Body of pancreas (tissue), 4 donors: ENCODE measurements at places on chromosomes 4 and X. TPM values are rescaled to one million over a fixed set of nuclear protein-coding genes. Genes with fewer than 3 reads are reported as not detected.

TCP11X2 gene
- not detected for total RNA-seq

MOB1B gene
- total RNA-seq, result 12.7 TPM

NIPAL1 gene
- 1.6 TPM for total RNA-seq

C4orf54 gene
- not detected for total RNA-seq

CSTF2 gene
- total RNA-seq, result 7.0 TPM

CXXC4 gene
- total RNA-seq, result 3.6 TPM

MAGEC1 gene
- not detected for total RNA-seq

PTTG2 gene
- 9.2 TPM for total RNA-seq

CSAG3 gene
- total RNA-seq, result not detected
